ENCODE measurements at places on chromosomes 2 and 18.
A peak's percentile ranks its signal among the peaks of the same experiment; 100 is the strongest.

DNA sequence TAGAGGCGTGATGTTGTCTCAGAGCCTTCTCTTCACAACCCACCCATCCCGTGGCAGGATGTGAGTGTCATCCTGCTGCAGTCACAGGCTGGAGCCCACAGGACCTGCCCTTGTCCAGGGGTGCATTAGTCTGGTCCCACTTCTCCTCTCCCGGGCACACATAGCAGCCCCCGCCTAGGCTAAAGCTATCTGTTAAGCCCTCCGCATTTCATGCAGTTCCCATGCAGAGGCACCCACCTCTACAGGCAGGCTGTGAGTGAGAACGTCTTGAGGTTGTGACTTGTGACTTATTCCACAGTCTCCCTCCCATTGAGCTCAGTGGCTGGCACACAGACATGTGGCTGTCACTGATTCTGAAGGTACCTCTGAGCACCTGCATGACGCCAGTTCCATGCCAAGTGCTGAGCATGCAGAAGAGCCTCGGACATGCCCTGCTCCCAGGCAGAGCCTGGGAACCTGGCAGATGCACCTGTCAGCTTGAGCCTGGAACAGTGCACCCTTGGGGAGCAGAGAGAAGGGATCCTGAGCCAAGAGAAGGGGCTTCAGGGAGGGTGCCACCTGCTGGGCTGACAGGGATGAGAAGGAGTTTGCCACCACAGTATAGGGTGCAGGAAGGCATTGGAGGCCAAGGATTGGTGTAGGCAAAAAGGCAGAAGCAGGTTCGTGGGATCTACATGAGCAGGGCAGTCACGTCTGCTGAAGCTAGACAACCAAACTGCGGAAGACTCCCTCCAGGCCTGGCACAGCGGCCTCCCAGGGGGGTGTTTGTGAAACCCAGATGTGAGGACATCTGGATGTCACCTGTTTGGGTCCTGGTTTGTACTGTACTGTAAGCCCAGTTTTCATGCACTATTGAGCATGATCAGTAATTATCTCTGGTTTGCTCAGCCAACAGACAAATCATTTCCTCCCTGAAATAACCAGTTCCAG is 213.6 kb downstream of the GLI2 start:
- DNase-seq, result no peak

GRCh38 chr2:45445037-45445436 is 166.0 kb downstream of the SRBD1 start:
- no peak for DNase-seq

DNA sequence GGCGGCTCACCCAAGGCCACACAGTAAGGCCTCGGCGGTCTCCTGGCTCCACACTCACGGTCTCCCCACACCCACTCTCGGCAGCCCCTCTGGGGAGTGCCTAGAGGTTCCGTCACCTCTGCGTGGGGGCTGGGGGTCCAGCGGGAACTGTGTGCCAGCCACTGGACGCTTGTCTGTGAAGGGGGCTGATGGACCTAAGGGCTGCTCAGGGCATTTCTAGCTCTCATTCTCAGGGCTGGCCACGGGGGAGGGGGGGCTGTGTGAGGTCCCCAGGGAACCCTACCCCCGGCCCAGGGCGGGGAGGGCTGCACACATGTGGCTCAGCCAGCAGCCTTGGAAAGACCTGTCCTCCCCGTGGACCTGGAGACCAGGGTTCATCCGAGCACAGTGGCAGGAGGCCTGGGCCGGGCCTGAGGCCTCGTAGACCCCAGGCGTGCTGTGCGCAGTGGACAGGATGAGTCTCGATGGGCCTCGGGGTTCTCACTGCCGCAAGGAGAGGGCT is 27.1 kb upstream of the ODC1 start:
- DNase-seq, result no peak

GRCh38 chr2:3423492-3424170 is 44.1 kb downstream of the TRAPPC12 start:
- DNase-seq, result peak; percentile 68

- DNase-seq, result no peak
These were observed 234.8 kb downstream of the DSEL start for GRCh38 chr18:67281746-67282145.

DNA sequence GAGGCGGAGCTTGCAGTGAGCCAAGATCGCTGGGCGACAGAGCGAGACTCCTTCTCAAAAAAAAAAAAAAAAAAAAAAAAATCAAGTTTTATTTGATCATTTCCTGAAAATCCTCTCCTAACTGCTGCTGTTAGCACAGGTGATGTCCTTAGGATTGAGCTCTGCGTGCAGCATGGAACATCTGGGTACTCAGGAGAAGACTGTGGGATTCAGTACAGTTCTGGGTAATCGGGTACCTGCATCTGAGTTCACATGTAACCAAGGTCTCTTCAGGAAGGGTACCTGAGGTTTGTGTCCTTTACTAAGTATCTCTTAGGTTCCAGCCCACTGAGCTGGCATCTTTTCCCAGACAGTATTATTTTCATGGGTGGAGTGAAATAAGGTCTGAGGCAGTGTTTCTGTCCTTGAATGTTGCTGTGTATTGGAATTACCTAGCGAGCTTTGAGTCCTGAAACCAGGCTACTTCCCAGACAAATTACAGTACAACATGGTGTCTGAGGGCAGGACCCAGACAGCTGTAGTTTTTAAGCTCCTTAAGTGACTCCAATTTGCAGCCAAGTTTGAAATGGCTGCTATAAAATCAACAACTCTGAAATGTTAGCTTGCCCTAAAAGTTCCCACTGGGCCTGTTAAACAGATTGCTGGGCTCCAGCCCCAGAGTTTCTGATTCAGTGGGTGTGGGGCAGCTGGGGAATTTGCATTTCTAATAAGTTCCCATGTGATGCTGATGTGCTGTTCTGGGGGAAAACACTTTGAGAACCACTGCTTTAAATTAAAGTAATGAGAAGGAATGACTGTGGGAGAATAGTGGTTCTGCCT is 120.5 kb downstream of the PMAIP1 start:
- DNase-seq, result no peak
